ENCODE measurements at places on chromosomes 12 and 14. TPM values are rescaled to one million over a fixed set of nuclear protein-coding genes. Genes with fewer than 3 reads are reported as not detected.
A peak's percentile ranks its signal among the peaks of the same experiment; 100 is the strongest.

Gene TAS2R8
- not detected for total RNA-seq

- no peak overlapping the region for H3K4me3 ChIP-seq
- H3K27me3 ChIP-seq, result peaks cover 13% of the 10 kb centered on the region
- H3K4me1 ChIP-seq, result peaks cover 14% of the 10 kb centered on the region
These were observed 2.2 kb upstream of the BATF start for GRCh38 chr14:75519826-75520728.

Gene PLEKHA5
- 36.0 TPM for total RNA-seq

Gene A2M
- 47.6 TPM for total RNA-seq

GRCh38 chr14:56587701-56588100, 8.1 kb downstream of the TMEM260 start:
- peaks cover 27% of the 10 kb centered on the region for H3K36me3 ChIP-seq
- no peaks in the 10 kb centered on the region for H3K27me3 ChIP-seq
- H3K4me1 ChIP-seq, result peaks cover 5% of the 10 kb centered on the region
- H3K27ac ChIP-seq, result no peak overlapping the region

GRCh38 chr12:32896432-32897280, at the start of gene PKP2:
TSS of gene PKP2 (minus strand) at chr12:32896777. CDS start at chr12:32896731, 46 bp downstream.
- H3K27me3 ChIP-seq, result no peaks in the 10 kb centered on the region
- H3K4me1 ChIP-seq, result peaks cover 43% of the 10 kb centered on the region
- peak within 1 kb of the TSS; percentile 77 for H3K4me3 ChIP-seq

DNA sequence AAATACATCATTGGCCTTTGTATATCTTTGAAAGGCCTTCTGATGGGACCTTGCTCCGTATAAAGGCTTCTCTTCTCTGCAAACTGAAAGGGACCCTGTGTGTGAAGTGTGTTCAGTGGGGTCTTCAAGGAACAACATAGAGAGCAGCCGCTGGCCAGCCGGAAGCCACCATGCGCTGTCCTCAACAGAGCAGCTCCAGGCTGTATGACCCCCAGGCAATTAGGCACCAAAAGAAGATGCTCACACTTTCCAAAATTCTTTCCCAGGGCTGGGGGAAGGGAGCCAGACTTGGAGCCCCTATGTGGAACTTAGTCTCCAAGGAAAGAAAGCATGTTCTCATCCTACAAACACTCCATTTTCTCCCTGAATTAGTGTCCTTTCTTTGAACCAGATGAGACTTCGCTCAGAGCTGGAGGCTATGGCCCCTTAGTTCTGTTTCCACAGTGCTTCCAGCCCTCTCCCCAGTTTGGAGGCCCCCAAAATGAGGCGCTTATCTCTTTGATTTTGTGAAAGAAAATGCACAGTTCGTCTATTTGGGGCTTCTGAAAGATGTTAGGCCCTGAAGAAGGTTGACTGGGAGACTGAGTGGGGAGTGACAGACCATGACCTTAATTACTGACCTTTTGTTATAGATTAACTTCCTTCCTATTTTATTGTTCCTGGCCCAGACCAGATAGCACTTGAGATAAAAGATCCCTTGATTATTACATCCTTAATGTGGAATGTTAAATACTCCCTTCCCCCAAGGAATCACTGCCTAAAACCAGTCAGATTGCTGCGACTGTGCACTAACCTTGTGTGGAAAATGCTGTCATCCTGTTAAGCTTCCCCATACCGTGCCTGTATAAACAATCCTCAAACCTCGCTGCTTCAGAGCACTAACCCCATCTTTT, 128.3 kb upstream of the FGD4 start:
- no peaks in the 10 kb centered on the region for H3K4me1 ChIP-seq
- no peak for DNase-seq
- H3K27ac ChIP-seq, result no peak overlapping the region
- H3K36me3 ChIP-seq, result no peaks in the 10 kb centered on the region
- no peak overlapping the region for H3K4me3 ChIP-seq
